ENCODE measurements at places on chromosomes 16 and 17.

- peaks cover 53% of the 10 kb centered on the region for H3K4me1 ChIP-seq
- no peak for DNase-seq
- H3K27ac ChIP-seq: peak overlapping the region; percentile 99
- no peaks in the 10 kb centered on the region for H3K27me3 ChIP-seq
- H3K4me3 ChIP-seq: peak overlapping the region; percentile 90
These were observed 1.4 kb upstream of the ALDOA start for GRCh38 chr16:30063893-30064728.

DNA sequence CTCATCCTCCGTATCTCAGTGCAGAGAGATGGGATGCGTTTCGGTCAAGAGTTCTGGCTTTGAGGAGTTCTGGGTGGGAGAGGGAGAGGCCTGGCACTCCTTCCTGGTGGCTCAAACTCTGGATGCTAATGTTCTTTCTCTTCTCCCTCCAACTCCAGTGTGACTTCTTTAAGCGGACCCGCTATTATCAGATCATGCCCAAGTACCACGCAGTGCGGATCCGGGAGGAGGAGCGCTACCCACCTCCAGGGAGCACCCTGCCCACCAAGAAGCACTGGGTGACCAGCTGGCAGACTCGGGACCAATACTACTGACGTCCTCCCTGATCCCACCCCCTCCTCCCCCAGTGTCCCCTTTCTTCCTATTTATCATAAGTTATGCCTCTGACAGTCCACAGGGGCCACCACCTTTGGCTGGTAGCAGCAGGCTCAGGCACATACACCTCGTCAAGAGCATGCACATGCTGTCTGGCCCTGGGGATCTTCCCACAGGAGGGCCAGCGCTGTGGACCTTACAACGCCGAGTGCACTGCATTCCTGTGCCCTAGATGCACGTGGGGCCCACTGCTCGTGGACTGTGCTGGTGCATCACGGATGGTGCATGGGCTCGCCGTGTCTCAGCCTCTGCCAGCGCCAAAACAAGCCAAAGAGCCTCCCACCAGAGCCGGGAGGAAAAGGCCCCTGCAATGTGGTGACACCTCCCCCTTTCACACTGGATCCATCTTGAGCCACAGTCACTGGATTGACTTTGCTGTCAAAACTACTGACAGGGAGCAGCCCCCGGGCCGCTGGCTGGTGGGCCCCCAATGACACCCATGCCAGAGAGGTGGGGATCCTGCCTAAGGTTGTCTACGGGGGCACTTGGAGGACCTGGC lies 6.0 kb upstream of the PDK2 start:
- H3K27ac ChIP-seq: no peak overlapping the region
- H3K27me3 ChIP-seq: no peaks in the 10 kb centered on the region
- DNase-seq: no peak
- peaks cover 4% of the 10 kb centered on the region for H3K4me1 ChIP-seq

DNA sequence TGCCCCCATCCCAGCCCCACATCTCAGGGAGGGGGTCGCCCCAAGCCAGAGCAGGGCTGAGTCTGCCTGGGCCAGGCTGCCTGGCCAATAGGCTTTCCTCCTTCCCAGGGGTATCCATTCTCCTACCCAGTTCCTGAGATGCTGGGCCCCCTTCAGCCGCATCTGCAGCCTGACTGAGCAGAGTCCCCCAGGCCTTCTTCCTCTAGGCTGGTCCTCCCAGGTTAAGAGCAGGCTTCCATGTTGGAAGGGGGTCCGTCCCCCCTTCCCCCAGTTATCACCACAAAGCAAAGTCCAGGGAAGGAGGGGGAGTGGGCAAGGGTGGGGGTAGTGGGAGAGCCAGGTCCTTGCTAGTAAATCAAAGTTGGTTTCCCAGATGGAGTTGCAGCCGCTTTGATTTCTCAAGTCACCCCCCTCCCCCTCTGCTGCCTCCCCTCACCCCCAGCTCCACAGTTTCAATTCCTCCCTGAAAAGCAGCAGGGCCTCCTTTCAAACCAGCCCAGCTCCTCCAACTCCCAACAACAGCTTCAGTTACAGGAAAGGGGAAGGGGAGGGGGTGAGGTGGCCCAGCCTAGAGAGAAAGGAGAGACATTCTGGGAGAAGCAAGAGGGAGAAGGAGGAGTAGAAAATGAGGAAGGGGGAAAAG lies 9.5 kb upstream of the FZD2 start:
- no peaks in the 10 kb centered on the region for H3K4me1 ChIP-seq
- no peaks in the 10 kb centered on the region for H3K36me3 ChIP-seq
- no peak overlapping the region for H3K4me3 ChIP-seq
- H3K27ac ChIP-seq: no peak overlapping the region

DNA sequence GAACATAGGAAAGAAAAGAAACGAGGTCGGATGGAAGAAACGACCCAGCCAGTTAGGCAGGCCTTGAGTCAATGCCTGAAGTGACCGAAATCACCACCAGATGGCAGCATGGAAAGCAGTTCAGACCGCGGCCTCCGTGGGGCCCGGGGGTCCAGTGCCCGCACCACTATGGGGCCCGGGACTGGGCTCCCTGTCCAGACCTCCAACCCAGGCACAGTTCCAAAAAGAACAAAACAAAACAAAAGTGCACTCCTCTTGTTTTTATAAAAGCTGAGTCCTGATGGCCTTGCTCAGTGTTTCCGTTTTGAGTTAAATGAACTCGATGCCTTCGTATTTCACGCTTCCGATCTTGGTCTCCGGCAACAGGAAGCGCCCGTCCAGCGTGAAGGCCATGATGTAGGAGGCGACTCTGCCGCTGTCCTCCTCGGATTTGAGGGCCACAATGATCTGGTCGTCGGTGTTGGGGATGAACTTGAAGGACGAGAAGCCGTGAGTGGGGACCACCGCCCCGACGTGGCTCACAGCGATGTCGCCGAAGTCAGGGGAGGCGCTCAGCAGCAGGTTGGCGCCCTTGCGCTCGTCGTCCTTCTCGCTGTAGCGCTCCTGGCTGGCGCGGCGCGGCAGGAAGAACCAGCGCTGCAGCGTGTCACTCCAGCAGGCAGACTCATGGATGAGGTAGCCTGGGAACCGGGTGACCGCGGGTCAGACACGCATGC lies 13.7 kb upstream of the LGALS3BP start:
- H3K36me3 ChIP-seq: peaks cover 51% of the 10 kb centered on the region
- no peak overlapping the region for H3K27ac ChIP-seq
- DNase-seq: no peak
- no peaks in the 10 kb centered on the region for H3K27me3 ChIP-seq
- no peak overlapping the region for H3K4me3 ChIP-seq

- no peaks in the 10 kb centered on the region for H3K4me1 ChIP-seq
- H3K36me3 ChIP-seq: no peaks in the 10 kb centered on the region
- H3K4me3 ChIP-seq: no peak overlapping the region
- H3K27me3 ChIP-seq: no peaks in the 10 kb centered on the region
These were observed 56.7 kb downstream of the TBX4 start for GRCh38 chr17:61508912-61509311.

DNA sequence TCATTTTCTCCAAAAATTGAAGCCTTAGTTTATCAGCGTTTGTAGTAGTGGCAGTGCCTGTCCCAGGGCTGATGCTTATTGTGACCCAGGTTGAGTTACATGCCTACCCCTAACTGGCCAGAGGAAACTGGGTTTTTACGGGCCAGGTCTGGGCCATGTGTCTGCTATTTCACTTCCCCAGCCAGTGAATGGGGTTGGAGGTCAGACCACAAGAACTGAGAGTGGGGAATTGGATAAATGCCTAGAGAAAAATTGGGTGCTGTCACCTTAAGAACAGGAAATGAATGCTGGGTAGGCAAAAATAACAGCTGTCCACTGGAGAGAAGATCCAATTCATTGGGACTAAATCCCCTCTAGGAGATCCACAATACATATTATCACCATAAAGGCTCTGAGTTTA lies 5.2 kb downstream of the ADPRM start:
- H3K4me1 ChIP-seq: peaks cover 20% of the 10 kb centered on the region
- peaks cover 27% of the 10 kb centered on the region for H3K36me3 ChIP-seq
- no peaks in the 10 kb centered on the region for H3K27me3 ChIP-seq
- no peak overlapping the region for H3K27ac ChIP-seq
- H3K4me3 ChIP-seq: no peak overlapping the region

DNA sequence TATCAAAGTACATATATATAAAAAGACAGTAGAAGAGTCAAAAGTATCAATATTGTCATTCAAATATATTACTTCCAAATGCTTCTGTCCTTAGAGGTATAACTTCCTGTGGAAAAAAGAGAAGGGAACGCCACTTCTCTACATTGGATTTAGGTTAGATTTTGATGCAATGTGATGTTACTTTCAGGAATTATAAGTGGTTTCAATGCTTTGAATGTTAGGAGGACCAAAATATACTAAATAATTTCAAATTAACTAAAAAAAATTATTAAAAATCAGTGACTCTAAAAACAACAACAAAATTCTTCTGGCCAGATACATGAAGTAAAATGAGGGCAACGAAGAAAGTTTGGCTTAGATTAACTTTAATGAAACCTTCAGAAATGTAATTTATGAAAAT lies 88.0 kb downstream of the BRIP1 start:
- no peaks in the 10 kb centered on the region for H3K27me3 ChIP-seq
- no peak for DNase-seq
- no peak overlapping the region for H3K27ac ChIP-seq

DNA sequence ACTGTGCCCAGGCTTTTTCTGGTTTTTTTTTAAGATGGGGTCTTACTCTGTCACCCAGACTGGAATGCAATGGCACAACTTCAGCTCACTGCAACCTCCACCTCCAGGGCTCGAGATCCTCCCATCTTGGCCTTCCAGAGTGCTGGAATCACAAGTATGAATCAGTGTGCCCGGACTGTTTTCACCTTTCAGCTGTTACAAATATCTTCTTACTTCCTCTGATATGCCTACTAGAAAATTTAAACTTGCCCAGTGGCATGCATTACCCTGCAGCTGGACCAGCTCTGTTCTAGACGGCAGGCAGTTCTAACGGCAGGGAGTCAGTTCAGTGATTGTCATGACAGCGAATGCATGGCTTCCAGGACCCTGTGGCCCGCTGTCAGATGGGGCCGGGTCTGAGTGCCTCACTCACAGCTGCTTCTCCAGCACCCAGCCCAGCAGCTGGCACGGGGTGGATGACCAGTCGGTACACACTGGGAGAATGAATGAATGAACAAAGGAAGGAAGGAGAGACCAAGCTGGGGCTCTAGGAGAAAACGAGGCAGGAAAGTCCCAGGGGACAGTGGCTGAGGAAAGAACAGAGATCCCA lies 28.0 kb upstream of the LITAF start:
- H3K27me3 ChIP-seq: no peaks in the 10 kb centered on the region
- peak overlapping the region; percentile 61 for H3K27ac ChIP-seq
- H3K4me1 ChIP-seq: peaks cover 27% of the 10 kb centered on the region
- no peak overlapping the region for H3K4me3 ChIP-seq
- no peak for DNase-seq
- H3K36me3 ChIP-seq: no peaks in the 10 kb centered on the region

All from vagina (tissue), 2 donors.